ENCODE measurements at places on chromosomes 11 and 22.
A peak's percentile ranks its signal among the peaks of the same experiment; 100 is the strongest.

- DNase-seq = peak; percentile 79
Measured at GRCh38 chr11:102495161-102496042, 35.1 kb downstream of the MMP7 start.

- DNase-seq = no peak
Measured at GRCh38 chr11:61980783-61981541, 13.5 kb upstream of the FTH1 start.

- DNase-seq = no peak
Measured at GRCh38 chr11:41861838-41862237, 402.4 kb upstream of the LRRC4C start.

GRCh38 chr11:76700177-76701100 lies 29.9 kb upstream of the LRRC32 start:
- no peak for DNase-seq

DNA sequence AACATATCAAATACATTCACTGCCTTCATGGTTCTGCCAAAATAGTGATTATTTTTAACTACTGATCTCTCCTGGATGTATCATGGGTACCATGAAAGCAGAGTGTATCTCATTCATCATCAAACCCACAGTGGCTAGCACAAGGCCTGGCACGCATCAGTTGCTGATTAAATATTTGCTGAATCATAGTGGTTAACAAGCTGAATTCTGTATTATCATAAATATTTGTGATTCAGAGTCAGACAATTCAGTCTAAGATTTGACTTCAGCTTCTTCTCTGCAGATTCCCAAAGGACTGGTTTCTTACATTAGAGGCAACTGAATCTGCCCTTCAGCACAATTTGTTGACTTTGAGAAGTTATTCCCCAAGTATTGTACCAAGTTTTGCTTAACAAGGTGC lies 715.8 kb upstream of the LRRC4C start:
- no peak for DNase-seq

DNA sequence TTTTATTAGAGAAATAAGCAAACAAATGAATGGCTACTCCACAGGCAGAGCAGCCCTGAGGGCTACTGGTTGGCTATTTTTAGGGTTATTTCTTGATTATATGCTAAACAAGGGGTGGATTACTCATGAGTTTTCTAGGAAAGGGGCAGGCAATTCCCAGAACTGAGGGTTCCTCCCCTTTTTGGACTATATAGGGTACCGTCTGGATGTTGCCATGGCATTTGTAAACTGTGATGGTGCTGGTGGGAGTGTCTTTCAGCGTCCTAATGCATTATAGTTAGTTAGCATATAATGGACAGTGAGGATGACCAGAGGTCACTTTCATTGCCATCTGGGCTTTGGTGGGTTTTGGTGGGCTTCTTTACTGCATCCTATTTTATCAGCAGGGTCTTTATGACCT lies 19.2 kb downstream of the SLC22A6 start:
- no peak for DNase-seq

DNA sequence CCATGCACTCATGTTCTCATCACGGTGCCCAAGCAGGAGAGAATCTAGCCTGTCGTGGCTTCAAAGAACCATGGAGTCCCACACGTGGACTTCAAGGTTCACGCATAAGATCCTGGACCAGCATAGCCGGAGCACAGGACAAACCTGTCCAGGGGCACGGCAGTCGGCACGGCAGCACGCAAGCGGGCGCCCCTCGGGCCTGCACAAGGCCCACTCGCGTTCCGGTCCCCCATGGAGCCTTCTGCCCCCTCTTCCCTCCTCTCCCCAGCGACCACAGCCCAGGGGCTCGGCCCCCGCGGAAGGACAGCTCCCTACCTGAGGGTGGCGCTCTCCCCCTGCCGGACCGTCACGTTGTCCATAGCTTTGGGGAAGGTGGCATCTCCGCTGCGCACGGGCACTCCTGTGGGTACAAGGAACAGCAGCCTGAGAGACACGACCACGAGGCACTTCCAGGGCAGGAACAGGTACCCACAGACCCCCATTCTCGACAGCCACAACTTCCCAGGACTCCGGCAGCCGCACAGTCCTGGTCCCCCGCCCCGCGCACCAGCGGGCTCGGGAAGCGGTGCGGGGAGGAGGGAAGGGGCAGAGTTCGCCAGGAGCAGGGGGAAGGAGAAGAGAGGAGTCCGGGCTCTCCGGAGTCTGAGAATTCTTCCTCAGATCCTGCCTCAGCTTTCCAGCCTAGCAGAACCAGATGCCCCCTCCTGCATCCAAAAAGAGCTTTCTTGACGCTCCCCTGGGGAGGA lies 589.5 kb downstream of the OPCML start:
- peak; percentile 49 for DNase-seq

DNA sequence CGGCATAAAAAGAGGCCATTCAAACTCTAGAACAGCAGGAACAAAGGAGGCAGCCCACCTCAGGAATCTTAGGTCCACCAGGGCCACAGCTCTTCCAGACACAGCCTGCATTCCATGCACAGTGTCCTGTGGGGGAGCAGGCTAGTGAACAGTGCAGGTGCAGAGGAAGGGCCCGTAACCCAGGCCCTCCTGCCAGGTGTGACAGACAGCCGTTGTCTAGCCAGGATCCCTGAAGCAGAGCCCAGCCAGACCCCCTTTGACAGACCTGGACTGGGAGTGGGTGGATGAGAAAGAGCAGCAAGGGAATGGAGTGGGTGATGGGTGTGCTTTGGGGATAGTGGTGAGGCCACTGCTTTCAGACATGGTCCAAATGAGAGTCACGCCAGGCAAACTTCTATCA lies 1.2 kb upstream of the ZPR1 start:
- DNase-seq = no peak

DNA sequence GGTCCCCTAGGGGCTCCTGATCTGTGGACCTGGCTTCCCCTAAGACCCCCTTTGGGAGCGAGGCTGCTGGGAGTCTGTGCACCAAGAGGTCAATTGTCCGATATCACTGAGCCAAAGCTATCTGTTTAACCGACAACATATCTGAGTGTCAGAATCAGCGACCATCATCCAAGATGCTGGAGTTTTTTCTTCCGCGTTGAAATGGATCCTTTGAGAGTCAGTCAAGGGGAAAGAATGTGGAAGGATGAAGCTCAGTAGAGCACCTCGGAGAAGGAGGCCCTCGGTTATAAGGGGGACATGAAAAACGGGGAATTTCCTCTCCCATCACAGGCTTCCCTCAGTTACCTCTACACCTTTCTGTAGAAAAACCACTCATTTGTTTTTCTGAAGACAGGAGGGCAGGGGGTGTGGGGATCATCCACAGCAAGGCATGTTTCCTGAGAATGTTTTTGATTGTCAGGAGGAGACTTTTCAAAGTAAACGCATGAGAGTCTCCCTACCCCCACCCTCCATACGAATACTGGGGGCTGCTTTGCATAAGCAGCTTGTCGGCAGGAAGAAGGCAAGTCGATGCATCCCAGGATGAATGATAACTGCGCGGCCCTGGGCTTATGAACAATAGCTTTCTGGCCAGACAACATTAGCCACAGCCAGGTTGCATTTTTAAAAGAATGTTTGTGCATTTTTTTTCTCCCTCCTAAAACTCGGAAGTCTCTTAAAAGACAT lies 37.7 kb upstream of the CCND1 start:
- DNase-seq = no peak
